NCI-H1417 treated with DMSO at 0.1 percent for 48 hours (cell line): ENCODE measurements at places on chromosomes 5 and 9.

DNA sequence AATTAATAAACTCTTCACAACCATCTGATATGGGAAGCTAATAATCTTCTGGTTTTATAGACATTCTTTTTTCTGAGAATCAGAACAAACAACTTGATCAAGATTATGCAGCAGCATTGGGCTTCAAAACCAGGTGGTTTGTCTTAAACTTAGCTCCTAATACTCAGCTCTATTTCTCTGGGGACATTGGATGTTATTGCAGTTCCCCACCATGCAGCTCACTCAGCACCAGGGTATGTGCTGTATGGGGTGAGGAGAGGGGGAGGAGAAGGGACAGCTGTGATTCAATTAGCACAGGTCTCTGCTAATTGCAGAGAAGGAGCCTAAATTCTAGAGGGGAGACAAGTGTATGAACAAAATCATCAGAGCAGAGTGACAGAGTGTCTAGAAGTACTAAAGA is 210.7 kb upstream of the TNC start:
- no peak for DNase-seq

DNA sequence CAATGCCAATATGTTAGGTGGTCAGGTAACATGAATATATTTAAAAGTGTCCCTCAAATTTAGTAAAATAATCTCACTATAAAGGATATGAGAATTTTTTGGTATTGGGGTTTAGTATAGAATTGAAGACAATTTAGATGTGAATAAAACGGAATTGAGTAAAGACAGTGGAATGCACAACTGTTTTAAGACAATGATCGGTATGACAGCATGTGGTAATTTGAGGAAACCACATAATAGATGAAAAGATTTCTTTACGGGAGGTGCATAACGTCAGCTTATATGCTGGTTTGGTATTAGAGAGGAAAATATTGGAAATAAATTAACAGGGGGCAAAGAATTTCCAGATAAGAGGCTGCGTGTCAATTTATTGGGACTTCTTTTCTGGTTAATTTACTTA is 1043.2 kb downstream of the CDH18 start:
- DNase-seq = no peak

DNA sequence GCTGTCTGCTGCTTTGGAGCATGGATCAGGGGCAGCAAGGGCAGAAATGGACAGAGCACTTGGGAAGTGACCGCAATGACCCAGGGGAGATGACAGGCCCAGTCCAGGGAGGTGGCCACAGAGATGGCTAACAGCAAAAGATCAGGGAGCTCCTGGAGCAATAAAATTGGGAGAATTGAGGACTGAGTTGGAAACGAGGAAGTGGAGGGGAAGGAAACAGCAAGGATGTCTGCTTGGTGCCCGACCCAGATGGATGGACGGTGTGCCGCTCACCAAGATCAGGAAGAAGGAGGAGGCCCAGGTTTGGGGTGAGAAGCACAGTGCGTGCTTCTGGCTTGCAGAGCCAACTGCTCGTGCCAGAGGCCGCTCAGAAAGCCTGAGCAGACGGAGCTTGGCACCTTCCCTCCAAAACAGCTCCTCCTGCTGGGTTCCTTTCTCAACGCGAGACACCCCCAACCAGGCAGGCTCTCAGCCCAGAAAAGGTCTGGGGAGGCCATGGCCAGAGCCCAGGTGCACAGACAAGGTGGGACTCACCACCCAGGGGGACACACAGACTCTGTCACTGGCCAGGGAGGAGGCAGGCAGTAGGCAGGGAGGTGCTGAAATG is 1.7 kb upstream of the SLC34A1 start:
- DNase-seq = no peak

DNA sequence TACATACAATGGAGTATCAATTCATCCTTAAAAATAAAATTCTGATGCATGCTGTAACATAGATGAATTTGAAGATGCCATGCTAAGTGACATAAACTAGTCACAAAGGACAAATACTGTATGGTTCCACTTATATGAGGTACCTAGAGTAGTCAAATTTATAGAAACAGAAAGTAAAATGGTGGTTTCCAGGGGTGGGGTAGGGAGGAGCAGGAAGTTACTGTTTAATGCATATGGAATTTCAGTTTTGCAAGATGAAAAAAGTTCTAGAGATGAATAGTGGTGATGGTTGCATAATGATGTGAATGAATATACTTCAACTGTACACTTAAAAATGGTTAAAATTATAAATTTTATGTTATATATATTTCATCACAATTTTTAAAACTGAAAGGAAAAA is 57.3 kb upstream of the FNIP1 start:
- DNase-seq = no peak

DNA sequence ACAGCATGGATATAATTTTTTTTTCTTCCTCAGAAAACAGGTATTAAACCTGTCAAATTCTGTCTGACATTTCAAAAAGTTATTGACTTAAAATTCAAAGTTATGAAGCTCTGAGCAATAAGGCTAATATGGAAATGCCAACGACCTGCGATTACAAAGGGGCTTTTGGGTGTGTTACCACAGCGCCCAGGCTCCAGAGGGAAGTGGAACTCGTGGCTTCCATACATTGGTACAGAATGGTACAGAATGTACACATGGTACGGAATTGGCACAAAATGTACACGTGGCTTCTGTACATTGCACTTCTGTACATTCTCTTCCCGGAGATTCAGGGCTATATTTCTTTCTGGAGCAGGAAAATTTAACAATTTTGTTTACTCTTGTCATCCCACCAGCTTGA is 225.1 kb upstream of the TBCA start:
- DNase-seq = no peak

- no peak for DNase-seq
Measured at GRCh38 chr5:62306896-62307689, 1.1 kb downstream of the KIF2A start.

DNA sequence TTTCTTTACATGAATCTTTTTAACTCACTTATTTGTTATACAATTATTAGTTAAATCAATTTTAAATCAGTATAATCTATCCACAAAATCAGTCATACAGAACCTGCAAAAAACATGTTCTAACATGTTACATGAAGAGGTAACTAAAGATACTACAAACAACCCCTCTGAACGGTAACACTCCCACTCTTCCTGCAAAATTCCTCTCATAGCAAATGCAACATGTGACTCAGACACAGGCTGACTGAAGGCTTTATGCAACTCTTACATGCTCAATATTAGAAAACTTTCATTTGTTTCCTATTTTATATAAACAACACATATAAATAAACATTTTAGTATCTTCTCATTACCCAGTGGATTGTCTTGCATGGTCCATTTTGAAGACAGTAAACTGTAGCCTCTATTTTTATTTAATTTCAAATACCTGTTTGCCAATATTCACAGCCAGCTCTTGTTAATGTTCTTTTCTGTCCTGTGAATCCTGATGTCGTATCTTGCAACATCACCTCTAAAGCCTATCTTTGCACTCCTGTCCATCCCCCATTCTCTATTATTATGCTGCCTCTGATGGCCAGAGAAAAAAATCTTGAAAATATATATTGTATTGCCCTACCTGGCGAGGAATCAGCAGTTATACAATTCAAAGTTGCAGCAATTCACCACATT is 100.5 kb upstream of the CCDC152 start:
- no peak for DNase-seq
